Activated T-helper 2 cell treated with anti-CD3 and anti-CD28 coated beads, Interferon-gamma antibody, Interleukin-2, Interleukin-4, amounts not matched to agents 10 μg/mL and 5 μg/mL and 100 μg/mL, durations not matched to agents 14 hours and 24 hours and 36 hours (primary cell): ENCODE measurements at places on chromosomes 7 and 10.

- no peak overlapping the region for H3K27ac ChIP-seq
- H3K4me1 ChIP-seq, result peaks cover 35% of the 10 kb centered on the region
- H3K36me3 ChIP-seq, result peaks cover 64% of the 10 kb centered on the region
- no peaks in the 10 kb centered on the region for H3K27me3 ChIP-seq
Measured at GRCh38 chr7:36654436-36654835, 69.9 kb downstream of the AOAH start.

DNA sequence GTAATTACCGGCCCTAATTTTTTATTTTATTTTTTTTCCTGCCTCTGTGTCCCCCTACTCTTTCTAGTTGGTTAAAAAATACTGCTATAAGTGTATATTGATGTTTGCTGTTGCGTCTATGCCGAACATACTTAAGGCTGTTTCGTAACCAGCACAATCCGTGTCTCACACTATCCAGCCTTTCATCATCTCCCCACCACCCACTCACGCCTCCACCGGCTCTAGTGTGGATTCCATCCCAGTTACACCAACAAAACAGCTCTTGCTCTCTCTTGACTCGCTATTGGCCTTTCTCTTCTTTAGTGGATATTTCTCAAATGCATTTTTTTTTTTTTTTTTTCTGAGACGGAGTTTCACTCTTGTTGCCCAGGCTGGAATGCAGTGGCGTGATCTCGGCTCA is 70.1 kb upstream of the CAMK1D start:
- no peak for DNase-seq
- no peak overlapping the region for H3K4me3 ChIP-seq
- no peaks in the 10 kb centered on the region for H3K27me3 ChIP-seq
- H3K27ac ChIP-seq, result no peak overlapping the region

- H3K27ac ChIP-seq, result no peak overlapping the region
- H3K4me1 ChIP-seq, result peaks cover 13% of the 10 kb centered on the region
- H3K27me3 ChIP-seq, result no peaks in the 10 kb centered on the region
- DNase-seq, result no peak
- no peak overlapping the region for H3K4me3 ChIP-seq
- no peaks in the 10 kb centered on the region for H3K36me3 ChIP-seq
Measured at GRCh38 chr10:49072166-49072885, 43.0 kb downstream of the VSTM4 start.

DNA sequence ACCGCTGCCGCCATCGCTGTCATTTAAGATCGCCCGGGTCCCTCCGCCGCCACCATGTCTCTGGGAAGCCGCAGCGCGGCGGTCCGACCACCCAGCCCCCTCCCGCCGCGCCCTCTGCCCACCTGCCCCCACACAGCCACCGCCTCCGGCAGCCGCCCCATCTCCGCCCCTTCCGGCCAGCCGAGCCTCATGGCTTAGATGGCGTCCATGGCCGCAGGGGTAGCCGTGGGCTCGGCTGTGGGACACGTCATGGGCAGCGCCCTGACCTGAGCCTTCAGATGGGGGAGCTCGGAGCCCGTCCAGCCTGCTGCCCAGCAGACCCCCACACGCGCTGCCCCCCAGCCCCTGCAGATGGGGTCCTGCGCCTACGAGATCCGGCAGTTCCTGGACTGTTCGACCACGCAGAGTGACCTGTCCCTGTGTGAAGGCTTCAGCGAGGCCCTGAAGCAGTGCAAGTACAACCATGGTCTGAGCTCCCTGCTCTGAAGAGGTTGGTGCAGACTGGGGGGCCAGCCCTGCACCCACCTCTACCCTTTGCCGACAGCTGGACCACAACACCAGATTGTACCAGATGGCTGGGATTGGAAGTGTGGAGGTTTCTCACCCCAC is 38.0 kb upstream of the TARP start:
- H3K4me3 ChIP-seq, result peak overlapping the region; percentile 70
- peaks cover 3% of the 10 kb centered on the region for H3K36me3 ChIP-seq
- H3K27me3 ChIP-seq, result no peaks in the 10 kb centered on the region
- peaks cover 6% of the 10 kb centered on the region for H3K4me1 ChIP-seq
- DNase-seq, result no peak

- H3K4me3 ChIP-seq, result no peak overlapping the region
- H3K4me1 ChIP-seq, result peaks cover 2% of the 10 kb centered on the region
- peaks cover 21% of the 10 kb centered on the region for H3K27me3 ChIP-seq
- no peak overlapping the region for H3K27ac ChIP-seq
- DNase-seq, result no peak
Measured at GRCh38 chr7:1291357-1291689, 58.7 kb downstream of the UNCX start.

DNA sequence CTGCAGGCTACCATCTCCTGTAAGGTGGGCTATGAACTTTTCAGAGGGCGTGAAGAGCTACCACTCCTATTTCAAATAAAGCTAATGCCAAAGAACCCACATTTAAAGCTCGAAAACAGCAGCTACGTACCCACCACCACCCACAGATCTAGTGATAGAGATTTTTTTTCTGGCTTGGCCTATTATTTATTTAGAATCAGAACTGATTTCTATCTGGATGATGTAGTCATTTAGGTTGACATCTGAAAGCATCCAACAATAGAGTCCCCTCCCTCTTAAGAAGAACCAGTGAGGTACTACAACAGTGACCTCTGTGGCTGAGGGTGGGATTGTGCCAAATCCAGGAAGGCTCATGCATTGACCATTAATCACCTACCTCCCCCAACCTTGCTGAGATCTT is 113.8 kb upstream of the ADO start:
- H3K4me3 ChIP-seq, result no peak overlapping the region
- peaks cover 17% of the 10 kb centered on the region for H3K36me3 ChIP-seq

GRCh38 chr10:34488476-34489130 is 326.5 kb downstream of the PARD3 start:
- H3K27me3 ChIP-seq, result no peaks in the 10 kb centered on the region
- no peak for DNase-seq
- H3K4me1 ChIP-seq, result no peaks in the 10 kb centered on the region
- no peaks in the 10 kb centered on the region for H3K36me3 ChIP-seq
- no peak overlapping the region for H3K4me3 ChIP-seq
- no peak overlapping the region for H3K27ac ChIP-seq

GRCh38 chr10:7545792-7546191 is 121.0 kb downstream of the ITIH5 start:
- H3K36me3 ChIP-seq, result no peaks in the 10 kb centered on the region
- peaks cover 1% of the 10 kb centered on the region for H3K4me1 ChIP-seq
- no peak overlapping the region for H3K4me3 ChIP-seq

DNA sequence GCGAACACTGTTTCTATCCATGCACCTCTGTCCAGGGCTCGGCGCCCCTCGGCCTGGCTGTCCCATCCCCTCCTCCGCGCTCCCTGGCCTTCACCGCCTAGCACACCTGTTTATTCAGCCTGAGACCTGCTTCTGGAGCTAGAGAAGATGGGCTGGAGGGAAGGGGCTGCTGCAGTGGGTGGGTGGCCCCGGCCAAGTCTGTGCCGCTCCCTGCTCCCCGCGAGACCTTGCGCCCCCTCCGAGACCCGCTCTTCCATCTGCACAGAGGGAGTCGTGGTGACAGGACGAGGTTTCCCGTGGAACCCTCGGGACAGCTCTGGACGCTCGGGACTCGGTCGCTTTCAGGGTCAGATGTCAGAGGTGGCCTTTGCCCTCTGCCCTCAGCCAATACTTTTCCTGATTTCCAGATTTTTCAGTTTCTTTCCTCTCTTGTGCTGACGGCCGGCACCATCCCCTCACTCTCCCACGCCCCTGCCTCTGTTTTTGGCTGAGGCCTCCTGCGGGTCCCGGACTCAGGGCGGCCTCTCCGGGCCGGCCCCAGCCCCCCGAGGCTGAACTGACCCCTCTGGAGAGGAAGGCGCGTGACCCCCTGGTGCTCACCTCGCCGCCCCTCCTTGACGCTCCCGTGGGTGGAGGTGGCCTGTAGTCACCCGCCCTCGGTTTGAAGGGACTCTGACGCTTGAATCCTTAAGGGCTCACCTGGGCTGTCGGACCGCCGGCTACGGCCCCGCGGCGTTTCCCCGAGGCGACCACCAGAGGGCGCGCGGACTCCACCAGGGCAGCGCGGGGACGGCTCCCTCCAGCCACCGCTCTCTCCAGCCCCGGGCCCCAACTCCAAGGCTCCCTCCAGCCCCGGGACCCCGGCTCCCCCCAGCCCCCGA is 15.6 kb downstream of the SHH start:
- no peaks in the 10 kb centered on the region for H3K36me3 ChIP-seq
- H3K27me3 ChIP-seq, result peaks cover 35% of the 10 kb centered on the region
- no peak overlapping the region for H3K27ac ChIP-seq

- H3K27ac ChIP-seq, result peak overlapping the region; percentile 98
- DNase-seq, result peak; percentile 44
- H3K27me3 ChIP-seq, result no peaks in the 10 kb centered on the region
- H3K4me3 ChIP-seq, result peak overlapping the region; percentile 95
- H3K4me1 ChIP-seq, result peaks cover 47% of the 10 kb centered on the region
Measured at GRCh38 chr7:130959743-130960207, 225.8 kb upstream of the KLF14 start.

DNA sequence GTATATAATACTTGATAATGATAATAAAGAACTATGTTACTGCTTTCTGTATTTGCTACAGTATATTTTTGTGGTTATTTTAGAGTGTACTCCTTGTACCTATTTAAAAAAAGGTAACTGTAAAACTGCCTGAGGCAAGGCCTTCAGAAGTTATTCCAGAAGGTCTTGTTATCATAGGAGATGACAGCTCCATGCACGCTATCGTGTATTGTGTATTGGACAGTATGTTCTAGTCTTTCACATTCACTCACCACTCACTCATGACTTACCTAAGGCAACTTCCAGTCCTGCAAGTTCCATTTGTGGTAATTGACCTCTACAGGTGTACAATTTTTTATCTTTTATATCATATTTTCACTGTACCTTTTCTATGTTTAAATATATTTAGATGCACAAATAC is 100.7 kb downstream of the ARL4A start:
- no peak overlapping the region for H3K4me3 ChIP-seq
- H3K4me1 ChIP-seq, result no peaks in the 10 kb centered on the region
- no peaks in the 10 kb centered on the region for H3K27me3 ChIP-seq
- H3K36me3 ChIP-seq, result no peaks in the 10 kb centered on the region

- no peak for DNase-seq
- H3K4me1 ChIP-seq, result no peaks in the 10 kb centered on the region
- H3K27ac ChIP-seq, result no peak overlapping the region
- no peaks in the 10 kb centered on the region for H3K27me3 ChIP-seq
- no peaks in the 10 kb centered on the region for H3K36me3 ChIP-seq
- no peak overlapping the region for H3K4me3 ChIP-seq
Measured at GRCh38 chr7:45970454-45970853, 49.4 kb upstream of the IGFBP3 start.

DNA sequence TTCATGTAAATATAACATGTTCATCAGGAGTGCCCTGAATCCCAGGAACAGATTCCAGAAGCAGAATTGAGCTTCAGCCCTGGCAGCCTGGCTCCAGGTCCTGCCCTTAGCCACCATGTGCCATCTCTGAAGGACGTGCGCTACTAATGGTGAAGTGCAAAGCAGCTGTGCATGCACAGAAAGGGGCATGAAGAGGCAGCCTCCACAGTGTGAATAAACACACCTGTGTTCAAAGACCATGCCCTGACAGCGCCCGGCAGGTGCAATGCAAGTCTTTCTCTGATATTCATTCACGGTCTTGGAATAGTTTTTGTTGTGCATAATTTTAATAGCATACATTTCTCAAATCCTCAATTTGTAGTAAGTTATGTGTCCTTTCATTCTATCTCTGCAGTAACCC is 250.4 kb upstream of the TCERG1L start:
- H3K27me3 ChIP-seq, result no peaks in the 10 kb centered on the region
- H3K4me1 ChIP-seq, result no peaks in the 10 kb centered on the region
- H3K36me3 ChIP-seq, result no peaks in the 10 kb centered on the region
- no peak overlapping the region for H3K27ac ChIP-seq

GRCh38 chr10:130411496-130412085 is 275.4 kb downstream of the GLRX3 start:
- no peak overlapping the region for H3K27ac ChIP-seq
- H3K4me3 ChIP-seq, result no peak overlapping the region
- H3K4me1 ChIP-seq, result no peaks in the 10 kb centered on the region
- H3K36me3 ChIP-seq, result no peaks in the 10 kb centered on the region

DNA sequence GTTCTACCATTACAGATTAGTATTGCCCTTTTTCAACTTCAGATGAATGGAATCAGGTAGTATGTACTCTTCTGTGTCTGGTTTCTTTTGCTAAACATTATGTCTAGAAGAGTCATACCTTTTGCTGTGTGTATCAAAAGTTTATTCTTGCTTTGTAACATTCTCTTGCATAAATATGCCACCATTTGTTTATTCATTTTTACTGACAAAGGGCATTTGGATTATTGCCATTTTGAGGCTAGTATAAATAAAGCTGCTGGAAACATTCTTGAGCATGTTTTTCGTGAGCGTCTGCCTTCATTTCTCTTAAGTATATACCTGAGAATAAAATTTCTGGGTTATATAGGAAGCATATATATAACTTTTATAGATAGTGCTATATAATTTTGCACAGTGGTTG is 121.7 kb upstream of the CSTF2T start:
- H3K27me3 ChIP-seq, result peaks cover 3% of the 10 kb centered on the region
- no peak overlapping the region for H3K4me3 ChIP-seq
- no peaks in the 10 kb centered on the region for H3K4me1 ChIP-seq
- DNase-seq, result no peak
- no peak overlapping the region for H3K27ac ChIP-seq

- no peak for DNase-seq
- H3K27me3 ChIP-seq, result no peaks in the 10 kb centered on the region
- H3K4me3 ChIP-seq, result no peak overlapping the region
- no peak overlapping the region for H3K27ac ChIP-seq
- no peaks in the 10 kb centered on the region for H3K36me3 ChIP-seq
Measured at GRCh38 chr10:47247148-47248059, 52.6 kb upstream of the GDF10 start.

DNA sequence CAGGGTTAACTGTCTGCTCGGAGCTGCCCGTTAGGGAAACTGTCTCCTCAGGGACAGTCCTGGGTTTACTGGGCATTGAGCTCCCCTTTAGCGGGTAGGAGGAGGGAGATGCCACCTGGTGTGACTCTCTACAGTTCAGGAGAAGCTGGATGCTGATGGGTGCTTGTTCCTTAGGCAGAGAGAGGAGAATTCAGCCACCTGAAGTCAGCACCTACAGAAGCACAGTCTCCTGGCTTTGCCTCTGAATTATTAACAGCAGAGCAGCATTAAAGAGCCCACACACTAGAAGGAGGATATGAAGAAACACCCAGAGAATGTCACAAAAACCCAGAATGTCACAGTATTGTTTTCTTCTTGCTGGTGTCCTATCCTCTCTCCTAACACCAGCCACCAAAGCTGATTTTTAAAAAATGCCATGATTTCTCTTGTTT is 696 bp downstream of the GIMAP4 start:
- peaks cover 56% of the 10 kb centered on the region for H3K4me1 ChIP-seq
- H3K4me3 ChIP-seq, result peak overlapping the region; percentile 89
- H3K27ac ChIP-seq, result peak overlapping the region; percentile 97
- H3K36me3 ChIP-seq, result peaks cover 41% of the 10 kb centered on the region
